NCI-H524 (cell line): ENCODE measurements at places on chromosomes 7 and 10.
A peak's percentile ranks its signal among the peaks of the same experiment; 100 is the strongest.

- no peak for DNase-seq
Measured at GRCh38 chr10:124170631-124171030, 77.2 kb upstream of the CHST15 start.

- peak; percentile 2 for DNase-seq
Measured at GRCh38 chr7:93751421-93751820, 139.1 kb downstream of the TFPI2 start.

GRCh38 chr10:11697718-11698527, 44.3 kb upstream of the ECHDC3 start:
- DNase-seq: no peak

DNA sequence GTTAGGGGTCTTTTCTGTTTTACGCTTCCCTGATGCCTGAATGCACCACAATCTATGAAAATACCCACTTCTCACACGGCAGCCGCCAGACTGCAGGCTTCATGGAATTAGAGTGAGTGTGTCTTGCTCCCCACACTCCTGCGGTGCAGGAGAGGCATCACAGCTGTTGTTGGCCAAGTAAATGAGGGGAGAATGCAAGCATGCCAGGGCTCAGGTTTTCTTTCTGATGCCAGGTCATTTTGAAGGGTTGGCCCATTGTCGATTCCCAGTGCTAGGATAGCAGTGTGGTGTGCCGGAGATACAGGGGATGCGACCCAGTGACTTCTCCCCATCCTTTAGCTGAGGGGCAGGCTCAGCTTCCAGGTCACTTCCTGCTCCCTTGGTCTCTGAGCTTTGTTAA, 16.3 kb downstream of the CXCL12 start:
- no peak for DNase-seq

GRCh38 chr7:120064565-120064964, 208.4 kb upstream of the KCND2 start:
- DNase-seq: no peak

- DNase-seq: no peak
Measured at GRCh38 chr10:92530891-92531535, 42.9 kb downstream of the IDE start.

DNA sequence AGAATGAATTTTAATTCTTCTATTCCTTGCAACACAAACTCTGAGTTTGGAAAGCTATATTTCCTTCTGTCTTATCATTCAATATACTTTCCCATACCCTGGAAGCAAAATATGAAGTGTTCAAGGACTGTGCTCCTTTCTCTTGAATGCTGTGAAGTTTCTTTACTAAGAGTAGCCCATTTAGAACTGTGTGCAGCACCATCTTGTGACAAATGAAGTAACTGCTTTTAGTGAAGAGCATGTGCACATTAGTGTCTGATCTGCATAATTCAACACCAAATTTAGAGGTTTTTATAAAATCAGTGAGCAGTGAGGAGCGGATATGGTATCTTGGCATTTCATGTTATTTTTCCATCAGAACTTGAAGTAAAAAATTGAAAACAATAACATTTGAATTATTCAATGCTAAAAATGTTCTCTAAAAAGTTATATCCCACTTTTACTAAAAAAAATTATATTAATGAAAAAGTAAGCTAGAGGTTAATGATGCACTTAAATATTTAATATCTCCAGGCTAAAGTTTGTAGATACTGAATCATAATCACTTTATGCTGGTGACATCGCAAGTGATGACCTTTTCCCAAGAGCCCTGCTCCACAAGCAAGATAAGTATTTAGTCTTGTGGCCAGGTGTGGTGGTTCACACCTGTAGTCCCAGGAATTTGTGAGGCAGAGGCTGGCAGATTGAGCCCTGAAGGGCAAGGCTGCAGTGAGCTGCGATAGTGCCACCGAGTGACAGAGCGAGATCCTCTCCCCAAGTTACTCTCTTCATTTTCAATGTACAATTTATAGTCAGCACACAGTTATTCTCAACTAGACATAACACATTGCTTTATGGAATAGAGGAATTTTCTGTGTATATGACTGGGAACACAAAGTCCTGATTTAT, 108.8 kb upstream of the PCLO start:
- peak; percentile 69 for DNase-seq

- no peak for DNase-seq
Measured at GRCh38 chr10:120749072-120749471, 102.1 kb upstream of the WDR11 start.

GRCh38 chr10:122441961-122442360, 12.5 kb upstream of the ARMS2 start:
- no peak for DNase-seq

DNA sequence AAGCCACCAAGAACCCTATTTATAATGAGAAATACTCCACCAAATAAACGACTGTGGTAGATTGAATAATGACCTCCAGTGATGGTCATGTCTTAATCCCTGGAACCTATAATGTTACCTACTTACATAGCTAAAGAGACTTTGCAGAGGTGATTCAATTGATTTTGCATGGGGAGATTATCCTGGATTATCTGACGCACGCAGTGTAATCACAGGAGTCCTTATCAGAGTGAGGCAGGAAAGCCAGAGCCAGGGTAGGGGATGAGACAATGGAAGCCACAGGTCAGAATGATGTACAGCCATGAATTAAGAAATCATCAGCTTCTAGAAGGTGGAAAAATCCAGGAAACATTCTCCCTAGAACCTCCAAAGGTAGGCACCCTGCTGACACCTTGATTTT, 286.4 kb upstream of the SP4 start:
- DNase-seq: peak; percentile 43

- DNase-seq: no peak
Measured at GRCh38 chr7:135853499-135853898, 104.9 kb upstream of the FAM180A start.

DNA sequence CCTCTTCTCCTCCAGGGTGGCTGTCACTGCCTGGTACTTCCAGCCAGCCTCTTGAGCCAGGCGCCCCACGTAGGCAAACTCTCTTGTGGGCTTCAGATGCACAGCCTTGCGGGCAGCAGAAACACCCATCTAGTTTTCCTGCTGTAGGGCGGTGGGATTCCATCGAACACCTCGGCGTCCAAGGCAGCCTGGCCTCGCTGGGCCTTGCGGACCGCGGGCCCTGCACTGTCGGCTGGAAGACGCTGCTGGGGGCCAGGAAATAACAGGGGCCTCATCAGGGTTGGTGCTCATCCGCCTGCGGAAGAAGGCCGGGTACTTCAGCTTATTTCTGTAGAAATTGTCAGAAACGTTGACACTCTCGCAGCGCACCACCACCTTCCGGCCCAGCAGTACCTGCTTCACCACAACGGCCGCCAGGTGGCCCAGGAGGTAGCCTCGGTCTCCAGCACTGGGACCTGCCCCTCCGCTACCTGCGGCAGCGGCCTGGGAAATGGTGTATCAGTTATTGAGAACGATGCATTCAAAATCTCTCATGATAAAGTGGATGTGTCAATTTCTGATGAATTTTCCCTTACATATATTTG, 61.1 kb downstream of the WDFY4 start:
- DNase-seq: no peak

- DNase-seq: no peak
Measured at GRCh38 chr10:27134371-27134770, 19.8 kb downstream of the YME1L1 start.

DNA sequence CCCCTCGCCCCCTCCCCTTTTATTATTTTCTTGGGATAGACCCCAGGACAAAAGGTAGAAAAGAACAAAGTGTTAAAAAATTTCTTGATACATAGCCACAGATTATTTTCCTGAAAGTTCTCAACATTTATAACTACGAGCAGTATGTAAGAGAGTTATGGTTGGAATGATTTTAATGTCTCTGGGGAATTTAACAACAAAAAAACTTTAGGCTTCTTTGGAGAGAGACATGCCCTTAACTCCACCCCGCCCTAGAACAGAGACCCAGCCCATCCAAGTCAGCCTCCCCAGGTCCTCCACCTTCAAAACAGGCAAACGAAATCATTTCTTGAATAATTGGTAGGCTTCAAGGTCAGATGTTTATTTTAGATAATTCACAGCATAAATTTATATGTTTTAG, 97.1 kb downstream of the TCF7L2 start:
- DNase-seq: no peak

- DNase-seq: no peak
Measured at GRCh38 chr7:82567356-82567755, 123.8 kb upstream of the CACNA2D1 start.

- no peak for DNase-seq
Measured at GRCh38 chr7:91519241-91520158, 255.3 kb downstream of the FZD1 start.

DNA sequence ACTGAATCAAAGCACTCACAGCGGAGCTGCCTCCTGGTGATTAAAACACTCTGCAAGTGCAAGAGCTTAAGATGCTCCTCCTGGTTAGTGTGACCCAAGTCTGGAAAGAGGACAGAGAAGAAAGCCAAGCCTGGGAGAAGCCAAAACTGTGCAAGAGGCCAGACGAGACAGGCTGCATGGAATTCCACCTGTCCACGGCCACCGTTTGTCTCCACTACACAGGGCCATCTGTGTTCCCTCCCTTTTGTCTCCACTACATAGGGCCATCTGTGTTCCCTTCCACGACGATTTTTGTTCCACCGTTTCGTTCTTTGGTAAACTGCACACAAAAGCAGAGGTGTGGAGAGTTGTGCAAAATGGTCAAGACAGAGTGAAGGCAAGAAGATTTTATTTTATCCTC, 233.0 kb downstream of the DIP2C start:
- no peak for DNase-seq

DNA sequence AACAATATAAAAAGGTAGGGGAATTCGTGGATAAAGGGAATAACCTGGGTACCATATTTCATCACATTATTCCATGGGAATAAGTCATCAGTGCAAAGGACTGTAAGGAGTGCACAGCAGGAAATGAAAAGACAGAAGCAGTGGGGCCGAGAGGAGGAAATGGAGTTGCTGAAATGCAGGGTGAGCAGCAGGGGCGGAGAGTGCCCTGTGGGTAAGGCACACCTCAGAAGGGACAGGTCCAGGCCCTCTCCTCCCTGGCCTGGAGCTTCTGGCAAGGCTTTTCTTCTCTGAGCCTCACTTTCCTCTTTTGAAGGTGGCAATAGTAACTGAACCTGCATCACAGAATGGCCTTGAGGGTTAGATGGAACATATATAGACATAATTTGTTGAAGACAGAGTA, 26.2 kb downstream of the IKZF1 start:
- DNase-seq: no peak

DNA sequence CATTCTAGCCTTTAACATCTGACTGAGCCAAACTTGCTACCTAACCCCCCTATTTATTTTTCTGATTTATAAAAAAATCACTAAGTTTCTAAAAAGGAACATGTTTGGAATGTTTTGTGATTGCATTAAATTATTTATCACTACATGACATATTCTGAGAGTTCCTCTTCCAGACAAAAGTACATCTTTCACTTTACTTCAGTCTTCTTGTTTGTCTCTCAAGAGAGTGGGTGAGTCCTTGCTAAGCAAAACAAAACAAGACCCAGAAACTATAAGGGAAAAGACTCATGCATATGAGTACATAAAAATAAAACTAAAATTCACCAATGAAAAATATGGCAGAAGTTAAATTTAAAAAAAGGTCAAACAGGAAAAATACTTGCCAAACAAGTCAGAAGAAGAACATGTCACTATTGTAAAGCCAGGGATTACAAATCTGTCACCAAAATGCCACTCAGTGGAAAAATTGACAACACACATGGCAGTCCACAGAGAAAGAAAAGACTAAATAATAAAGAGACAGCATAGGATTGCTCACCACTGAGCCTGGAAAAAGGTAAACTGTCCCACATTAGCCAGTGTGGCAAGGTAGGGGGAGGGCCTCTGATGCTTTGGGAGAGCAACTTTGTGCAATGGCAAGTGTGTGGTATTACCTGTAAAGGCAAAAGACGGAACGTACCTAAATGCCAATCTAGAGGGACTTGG, 166.7 kb upstream of the ZNF32 start:
- DNase-seq: no peak

DNA sequence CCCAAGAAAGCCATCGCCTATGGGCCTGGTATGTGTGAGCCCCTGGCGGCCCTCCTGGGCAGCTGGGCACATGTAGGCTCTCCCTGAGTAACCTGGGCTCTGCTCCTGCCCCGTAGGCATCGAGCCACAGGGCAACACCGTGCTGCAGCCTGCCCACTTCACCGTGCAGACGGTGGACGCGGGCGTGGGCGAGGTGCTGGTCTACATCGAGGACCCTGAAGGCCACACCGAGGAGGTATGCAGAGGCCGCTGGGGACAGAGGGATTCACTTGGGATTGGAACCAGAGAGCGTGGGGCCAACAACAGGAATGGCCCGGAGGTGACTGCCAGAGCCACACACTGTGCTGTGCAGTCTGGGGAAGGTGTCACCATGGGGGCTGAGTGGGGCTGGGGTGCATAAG, 7.3 kb downstream of the FLNC start:
- DNase-seq: no peak

DNA sequence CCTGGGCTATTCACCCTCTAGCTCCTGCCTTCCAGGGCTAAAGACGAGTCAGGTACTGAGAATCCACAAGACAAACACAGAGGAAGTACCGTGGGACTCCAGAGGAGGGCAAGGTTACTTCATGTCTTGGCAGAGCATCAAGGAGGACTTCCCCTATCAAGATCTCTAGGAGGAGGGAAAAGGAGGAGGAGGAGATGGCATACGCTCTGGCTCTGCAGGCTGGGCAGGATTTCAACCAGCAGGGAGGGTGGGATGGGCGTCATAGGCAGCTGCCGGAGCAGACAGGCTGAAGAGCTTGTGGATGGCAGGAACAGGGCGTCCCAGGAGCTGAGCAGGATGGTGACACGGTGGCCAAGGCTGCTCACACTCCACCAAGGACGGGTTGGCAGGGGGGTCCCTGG, 21.3 kb downstream of the MDH2 start:
- DNase-seq: no peak

DNA sequence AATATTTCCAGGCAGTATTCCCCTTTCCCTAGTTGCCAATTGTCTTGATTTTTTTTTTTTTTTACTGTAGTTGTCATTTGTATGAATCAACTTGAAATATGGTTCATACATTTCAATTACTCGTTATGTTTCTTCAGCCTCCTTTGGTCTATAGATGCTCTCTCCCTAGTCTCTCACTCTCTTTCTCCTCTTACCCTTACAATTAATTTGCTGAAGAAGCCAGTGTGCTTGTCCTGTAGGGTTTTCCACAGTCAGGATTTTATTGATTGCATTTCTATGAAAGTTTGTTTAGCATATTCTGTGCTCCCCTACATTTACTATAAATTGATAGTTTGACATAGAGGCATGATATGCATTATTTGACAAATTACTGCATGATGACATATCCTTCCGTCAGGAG, 112.0 kb upstream of the PRKCQ start:
- no peak for DNase-seq

DNA sequence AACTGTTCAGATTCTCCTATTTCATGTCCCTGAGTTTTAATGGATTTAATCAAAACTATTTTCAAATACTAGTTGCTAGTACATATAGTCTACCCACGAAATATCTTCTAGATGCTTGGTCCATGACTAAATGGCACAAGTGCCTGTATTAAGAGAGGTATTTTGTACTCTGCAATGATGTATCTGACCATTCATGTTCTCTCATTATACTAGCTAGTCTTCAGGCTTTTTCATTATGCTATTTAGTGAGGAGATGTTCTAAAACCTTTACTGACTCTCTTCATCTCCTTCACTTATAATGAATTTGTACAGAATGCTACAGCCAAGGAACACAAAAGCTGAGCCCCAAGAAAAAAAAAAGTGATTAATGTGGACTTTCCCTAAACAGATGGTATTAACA, 222.5 kb downstream of the AHR start:
- DNase-seq: no peak
